ENCODE measurements at places on chromosomes 4 and X. TPM values are rescaled to one million over a fixed set of nuclear protein-coding genes. Genes with fewer than 3 reads are reported as not detected.

Gene RHOH
- under 0.01 TPM for total RNA-seq

Gene GPR119
- total RNA-seq = not detected

Gene PDGFRA
- total RNA-seq = 208 TPM

Gene PRRG1
- 19.0 TPM for total RNA-seq

Gene TCEAL6
- total RNA-seq = not detected

Measured in fibroblast of villous mesenchyme (primary cell).